ENCODE measurements at places on chromosomes 11 and 22.
A peak's percentile ranks its signal among the peaks of the same experiment; 100 is the strongest.

GRCh38 chr11:17378655-17379054, 9.8 kb downstream of the KCNJ11 start:
- no peak for DNase-seq

GRCh38 chr11:12008790-12009616, 577 bp upstream of the DKK3 start:
- no peak for DNase-seq

DNA sequence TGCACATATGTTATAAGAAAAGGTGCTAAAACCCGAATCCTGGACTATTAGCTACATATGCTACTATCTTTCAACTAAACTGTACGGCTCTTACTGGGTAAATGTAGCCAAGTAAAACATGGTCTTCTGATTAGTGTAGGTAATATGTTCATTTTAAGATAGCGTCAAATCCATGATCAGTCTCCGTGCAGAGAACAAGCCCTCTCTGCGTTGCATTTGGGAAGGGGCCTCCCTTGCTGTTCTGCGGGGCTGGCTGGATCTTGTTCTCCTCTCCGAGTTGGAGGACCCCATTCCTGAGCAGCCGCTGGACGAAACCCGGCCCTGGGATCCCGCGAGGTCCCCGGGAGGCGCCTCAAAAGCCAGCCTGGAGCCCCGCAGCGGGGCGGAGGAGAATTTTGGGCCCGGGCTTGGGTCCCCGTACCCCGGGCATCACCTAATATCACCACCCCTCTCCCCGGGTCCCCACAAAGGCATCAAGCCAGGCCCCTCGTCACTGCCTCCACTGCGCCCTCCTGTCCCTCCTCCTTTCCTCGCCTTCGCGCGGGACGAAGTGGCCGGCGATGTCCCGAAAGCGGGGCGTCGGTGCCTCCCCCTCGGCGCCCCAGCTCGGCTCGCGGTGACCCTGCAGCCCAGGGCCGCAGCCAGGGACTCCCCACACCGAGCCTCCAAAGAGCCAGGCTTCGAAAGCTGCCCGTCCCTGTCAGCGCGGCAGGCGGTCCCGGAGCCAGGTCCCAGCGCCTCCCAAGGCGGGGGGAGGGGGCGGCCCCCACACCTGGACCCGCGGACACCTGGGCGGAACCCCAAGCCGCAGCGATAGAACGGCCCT, 54.5 kb upstream of the FBXO3 start:
- no peak for DNase-seq

DNA sequence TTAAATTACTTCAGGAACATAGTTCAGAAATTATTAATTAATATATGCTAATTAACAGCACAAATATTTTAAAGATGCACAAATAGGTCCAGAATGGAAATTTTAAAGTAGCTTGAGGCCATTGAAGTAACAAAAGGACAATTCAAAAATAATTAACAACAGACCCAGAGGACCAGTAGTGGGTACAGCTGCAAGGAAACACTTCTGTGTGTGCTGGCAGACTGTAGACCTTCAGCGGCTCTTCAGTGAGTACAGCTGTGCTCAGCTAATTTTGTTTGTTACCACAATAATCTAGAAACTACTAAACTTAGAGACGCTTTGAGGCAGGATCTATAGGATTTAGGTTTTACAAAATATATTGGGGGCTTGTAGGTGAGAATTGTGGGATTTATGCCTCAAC, 103.8 kb downstream of the GRIA4 start:
- no peak for DNase-seq

DNA sequence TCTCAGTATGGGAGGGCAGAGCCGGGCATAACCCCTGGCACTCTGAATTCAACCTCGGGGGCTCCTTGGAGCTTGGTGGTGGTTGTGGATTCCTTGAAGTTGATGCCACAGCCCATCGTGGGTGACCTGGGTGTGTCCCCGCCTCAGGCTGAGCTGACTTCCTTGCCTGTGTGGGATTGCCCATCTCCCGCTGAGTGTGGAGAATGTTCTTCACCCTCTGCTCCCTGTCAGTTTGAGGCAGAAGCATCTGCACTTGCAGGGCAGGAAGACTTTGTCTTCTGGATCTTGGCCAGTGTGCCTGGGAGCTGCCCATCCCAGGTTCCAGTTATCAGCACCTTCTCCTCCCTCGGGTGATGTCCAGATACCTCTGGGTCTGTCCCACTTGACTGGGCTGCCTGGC, 25.3 kb downstream of the CD82 start:
- no peak for DNase-seq

DNA sequence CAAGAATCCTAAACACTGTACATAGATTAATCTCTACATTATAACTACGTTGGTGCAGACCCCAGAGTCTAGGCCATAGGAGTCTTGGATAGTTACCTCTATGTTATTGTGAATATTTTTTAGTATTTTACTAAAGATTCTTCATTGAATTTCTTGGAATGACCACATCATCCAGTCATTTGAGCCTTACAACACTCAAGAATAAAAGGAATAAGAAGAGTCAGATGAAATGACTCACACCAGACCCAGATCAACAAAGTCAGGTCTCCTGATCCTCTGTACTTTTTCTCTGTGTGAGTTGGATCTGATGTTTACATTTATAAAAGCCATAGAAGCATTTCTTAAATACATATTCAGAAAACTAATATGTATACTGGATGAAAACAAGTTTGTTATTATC, 179.2 kb upstream of the ARHGAP20 start:
- DNase-seq = peak; percentile 33

- DNase-seq = peak; percentile 57
These were observed 205.6 kb downstream of the DDX10 start for GRCh38 chr11:108870373-108871020.

DNA sequence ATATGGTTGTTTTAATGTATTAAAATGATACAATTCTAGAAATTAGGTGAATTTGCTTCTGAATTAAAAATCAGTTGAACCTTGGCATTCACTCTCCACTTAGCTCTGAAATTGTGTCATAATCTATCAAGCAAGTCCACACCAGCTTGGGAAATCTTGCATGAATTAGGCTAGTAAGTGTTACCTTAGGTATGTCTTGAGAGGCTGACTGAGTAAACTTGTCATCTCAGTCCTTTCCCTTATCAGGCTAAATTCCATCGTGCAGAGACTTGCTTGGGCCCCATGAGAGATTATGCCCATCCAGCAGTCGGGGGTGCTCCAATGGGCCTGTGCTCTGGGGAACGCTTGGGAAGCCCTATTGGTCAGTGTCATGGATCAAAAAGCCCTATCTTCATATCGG, 33.9 kb upstream of the ST14 start:
- no peak for DNase-seq

DNA sequence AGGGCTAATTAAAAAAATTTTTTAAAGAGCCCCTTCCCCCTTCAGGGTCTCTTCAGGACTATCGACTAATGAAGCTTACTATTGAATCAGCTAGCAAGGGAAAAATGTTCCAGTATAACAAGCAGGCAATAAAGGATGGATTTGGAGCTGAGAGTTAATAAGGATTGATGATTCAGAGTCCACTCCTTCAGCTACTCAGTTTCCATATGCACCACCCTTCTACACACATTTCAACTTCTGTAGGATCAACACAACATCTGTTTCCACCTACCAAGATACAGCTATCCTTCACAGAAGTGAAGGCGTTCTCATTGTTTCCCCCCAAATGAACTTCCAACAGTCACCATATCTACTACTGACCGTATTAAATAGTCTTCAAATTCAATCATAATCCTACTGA, 6.6 kb upstream of the ALKBH3 start:
- DNase-seq = no peak

GRCh38 chr11:47917599-47918369, 62.6 kb upstream of the PTPRJ start:
- DNase-seq = peak; percentile 59

DNA sequence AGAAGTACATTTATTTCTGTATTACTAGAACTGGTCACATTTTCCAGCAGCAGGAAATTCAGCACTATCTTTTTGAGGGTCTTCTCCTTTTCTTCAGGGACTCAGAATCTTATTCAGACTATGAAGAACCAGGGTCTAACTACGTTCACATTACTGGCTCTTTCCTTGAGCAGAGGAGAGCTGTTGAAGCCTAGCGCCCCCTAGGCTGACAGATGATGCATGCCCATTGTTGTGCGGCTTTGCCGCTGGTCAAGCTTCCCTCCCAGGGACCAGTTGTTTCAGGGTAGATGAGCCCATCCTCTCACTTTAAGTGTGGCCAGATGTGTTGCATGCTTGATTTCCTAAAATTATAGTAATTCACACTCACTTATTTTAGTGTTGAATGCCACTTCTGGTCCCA, 168.2 kb upstream of the PDGFD start:
- no peak for DNase-seq

DNA sequence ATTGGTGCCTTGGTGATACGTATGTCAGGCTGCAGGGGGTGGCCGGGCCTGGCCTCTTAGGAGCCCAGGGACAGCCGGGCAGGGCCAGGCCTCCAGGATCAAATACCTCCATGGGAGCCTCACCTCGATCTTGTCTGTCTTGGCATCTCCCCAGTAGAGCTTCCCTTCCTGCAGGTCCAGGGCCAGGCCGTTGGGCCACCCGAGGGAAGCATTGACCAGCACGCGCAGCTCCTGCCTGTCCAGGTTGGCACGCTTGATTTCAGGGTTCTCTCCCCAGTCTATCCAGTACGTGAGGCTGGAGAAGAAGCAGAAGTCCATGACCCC, 137.7 kb downstream of the CRYBB2 start:
- no peak for DNase-seq

DNA sequence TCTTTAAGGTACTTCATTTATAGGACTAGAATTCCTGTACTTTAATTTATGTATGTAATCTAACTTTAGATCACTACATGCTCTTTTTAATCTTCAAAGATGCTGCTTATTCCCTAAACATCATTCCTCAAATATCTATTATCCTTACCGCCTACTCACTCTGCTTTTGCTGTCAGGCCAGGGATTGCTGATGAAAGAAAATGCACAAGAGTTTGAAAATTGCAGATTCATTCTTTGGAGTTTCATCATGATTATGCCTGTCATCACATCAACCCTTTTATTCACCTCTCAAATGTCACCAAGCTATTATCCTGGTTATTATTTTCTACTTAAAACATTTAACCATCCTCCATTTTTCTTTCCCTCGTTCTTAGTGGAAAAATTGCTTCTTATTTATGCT, 802.7 kb downstream of the METTL15 start:
- DNase-seq = no peak

- DNase-seq = peak; percentile 44
These were observed 66.8 kb downstream of the ZC3H12C start for GRCh38 chr11:110160016-110160415.

GRCh38 chr11:69131644-69132300, 24.0 kb upstream of the SMIM38 start:
- DNase-seq = peak; percentile 53

GRCh38 chr22:46083383-46084350, 66.7 kb upstream of the PPARA start:
- no peak for DNase-seq

- no peak for DNase-seq
These were observed 62.0 kb upstream of the UCP3 start for GRCh38 chr11:74070723-74071492.

DNA sequence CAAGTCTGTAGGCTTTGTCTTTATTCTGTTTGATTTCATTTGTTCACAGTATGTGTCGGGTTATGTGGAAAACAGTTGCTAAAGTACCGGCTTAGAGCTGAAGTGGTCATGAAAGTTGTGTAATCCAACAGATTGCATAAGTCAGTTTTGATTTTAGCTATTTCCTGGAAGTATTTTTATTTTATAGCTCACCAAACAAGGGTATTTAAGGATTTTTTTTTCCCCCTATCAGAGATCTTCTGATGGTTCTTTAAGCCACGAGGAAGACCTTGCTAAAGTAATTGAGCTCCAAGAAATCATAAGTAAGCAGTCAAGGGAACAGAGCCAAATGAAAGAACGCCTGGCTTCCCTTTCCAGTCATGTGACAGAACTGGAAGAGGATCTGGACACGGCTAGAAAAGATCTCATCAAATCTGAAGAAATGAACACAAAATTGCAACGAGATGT, 55.9 kb downstream of the PPFIA1 start:
- no peak for DNase-seq

DNA sequence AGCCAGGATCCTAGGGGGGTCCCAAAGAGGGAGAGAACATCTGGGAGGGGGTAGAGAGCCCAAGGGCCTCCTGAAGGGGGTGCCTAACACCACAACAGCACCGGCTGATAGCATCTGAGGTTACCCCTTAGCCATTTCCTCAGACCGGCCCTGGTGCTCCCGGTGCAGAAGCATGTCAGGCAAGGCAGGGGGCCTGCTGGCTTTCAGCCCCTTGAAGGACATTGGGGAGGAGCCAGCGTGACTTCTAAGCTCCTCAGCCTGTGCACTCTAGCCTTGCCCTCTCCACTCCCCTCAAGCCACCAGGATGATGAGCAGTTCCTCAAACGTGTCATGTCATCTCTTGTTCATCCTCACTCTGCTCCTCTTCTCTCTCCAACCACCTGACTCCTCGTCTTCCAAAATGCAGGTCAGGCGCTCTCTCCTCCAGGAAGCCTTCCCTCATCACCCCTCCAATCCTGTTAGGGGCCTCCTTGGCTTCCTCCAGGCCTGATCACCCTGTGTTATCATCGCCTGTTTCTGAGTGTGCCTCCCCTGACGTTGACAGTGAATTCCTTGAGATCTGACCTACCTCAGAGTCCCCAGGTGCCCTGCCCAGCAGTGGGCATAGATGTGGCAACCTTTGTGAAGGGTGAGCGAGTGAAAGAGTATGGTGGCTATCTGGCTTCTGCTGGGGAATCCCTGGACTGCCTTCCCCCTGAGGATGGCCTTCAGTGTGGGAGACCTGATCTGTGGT, 6.1 kb downstream of the P2RY2 start:
- no peak for DNase-seq

DNA sequence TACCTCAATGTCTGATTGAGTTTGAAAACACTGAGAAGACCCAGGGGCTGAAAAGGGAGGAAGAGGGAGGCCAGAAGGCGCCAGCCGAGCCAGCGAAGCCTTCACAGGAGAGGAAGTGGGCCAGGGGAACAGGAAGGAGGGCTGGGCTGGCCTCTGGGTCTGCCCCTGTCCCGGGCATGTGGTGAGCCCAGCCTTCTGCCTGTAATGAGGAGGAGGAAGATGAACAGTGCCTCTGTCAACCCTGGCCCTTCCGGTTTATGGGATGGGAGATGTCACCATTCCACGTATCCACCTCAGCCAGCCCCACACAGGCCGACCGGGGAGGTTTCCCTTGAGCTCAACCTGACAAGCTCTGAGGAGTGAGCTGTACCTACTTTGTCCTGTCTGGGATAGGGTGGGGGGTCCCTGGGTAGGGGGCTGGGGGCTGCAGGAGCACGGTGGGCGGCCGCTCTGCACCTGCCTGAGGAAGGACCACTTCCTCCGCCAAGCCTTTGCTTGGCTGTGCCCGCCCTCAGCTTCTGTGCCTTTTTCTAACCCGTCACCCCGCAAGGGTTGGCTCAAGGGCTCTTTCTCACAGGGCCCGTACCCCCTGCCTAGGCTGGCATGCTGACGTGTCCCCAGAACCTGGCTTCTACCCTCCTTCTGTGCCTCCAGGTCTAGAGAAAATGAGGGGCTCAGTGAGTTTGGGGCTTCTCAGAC, 2.0 kb downstream of the PARVG start:
- no peak for DNase-seq

- DNase-seq = no peak
These were observed 438.9 kb downstream of the TBC1D22A start for GRCh38 chr22:47201186-47201995.

Data from brain microvascular endothelial cell (primary cell).